NB4 (cell line): ENCODE measurements at places on chromosomes 16 and 17.
A peak's percentile ranks its signal among the peaks of the same experiment; 100 is the strongest.

- DNase-seq: no peak
These were observed 13.6 kb downstream of the ZC3H7A start for GRCh38 chr16:11783319-11784037.

GRCh38 chr17:81601525-81602120, 35.3 kb downstream of the NPLOC4 start:
- peak; percentile 78 for DNase-seq

GRCh38 chr16:87636050-87636684, 33.9 kb downstream of the JPH3 start:
- peak; percentile 98 for DNase-seq

- no peak for DNase-seq
These were observed 40.2 kb downstream of the CNOT1 start for GRCh38 chr16:58589326-58589905.

GRCh38 chr17:38982858-38983746, 15.9 kb upstream of the FBXO47 start:
- peak; percentile 86 for DNase-seq

GRCh38 chr16:79770244-79771064, 169.9 kb upstream of the MAF start:
- DNase-seq: peak; percentile 31

- DNase-seq: no peak
These were observed at the start of gene ALOX15B for GRCh38 chr17:8038954-8039610. ALOX15B (plus strand) TSS chr17:8039059; CDS start chr17:8039156, 97 bp downstream.

DNA sequence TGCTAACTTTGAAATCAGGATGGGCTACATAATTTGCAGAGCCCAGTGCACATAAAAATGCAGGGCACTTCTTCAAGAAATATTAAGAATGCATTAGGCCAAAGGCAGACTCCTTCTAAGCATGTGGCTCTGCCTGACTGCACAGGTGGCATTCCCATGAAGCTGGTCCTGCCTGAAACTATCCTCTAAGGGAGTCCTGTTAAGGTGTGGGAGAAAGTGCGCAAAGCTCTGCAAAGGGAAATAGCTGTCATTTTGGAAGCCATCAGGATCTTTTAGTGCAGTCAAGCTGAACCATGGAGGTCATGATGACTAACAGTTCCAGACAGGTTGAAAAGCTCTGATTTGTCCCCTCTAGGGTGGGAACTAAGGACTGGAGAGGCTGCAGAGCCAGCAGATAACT, 41.9 kb upstream of the CRHR1 start:
- DNase-seq: no peak

GRCh38 chr17:57527221-57528057, 217.7 kb downstream of the CCDC182 start:
- no peak for DNase-seq

GRCh38 chr17:80901319-80901718, 90.3 kb upstream of the CHMP6 start:
- no peak for DNase-seq

DNA sequence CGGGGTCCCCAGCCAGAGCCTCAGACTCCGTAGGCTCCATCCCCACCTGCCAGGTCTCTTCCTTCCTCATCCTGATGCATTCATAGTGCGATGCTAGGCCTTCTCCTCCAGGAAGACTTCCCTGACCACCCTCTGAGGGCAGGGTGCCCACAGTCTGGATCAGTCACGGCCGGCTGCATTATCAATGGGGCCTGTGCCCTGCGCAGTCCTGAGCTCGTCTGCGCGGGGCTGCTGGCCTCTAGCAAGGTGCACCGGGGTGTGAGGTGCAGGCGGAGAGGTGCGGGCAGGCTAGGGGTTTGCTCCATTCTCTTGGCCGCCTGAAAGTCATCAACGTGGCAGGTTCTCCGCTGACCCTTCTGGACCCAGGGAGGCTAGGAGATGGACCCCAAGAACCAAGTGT, 56.9 kb upstream of the ACSF3 start:
- no peak for DNase-seq

DNA sequence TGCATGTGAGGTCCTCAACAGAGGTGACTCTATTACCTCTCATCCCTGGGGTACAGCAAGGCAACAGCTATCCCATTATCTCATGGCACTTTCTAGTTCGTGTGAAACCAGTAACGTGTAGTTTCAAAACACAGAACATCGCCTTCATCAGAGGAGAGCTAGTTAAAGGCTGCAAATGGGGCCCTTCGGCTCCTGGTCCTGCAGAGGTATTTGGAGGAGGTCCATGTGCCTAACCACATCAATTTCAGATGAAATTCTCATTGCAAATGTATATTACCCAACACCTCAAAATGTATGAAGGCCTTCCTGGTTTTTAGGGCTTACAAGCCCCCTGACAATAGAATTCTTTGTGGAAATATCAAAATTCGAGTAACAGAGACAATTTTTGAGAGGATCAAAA, 95.7 kb upstream of the PSMD7 start:
- DNase-seq: no peak
